COR-L47 (cell line): ENCODE measurements at places on chromosomes 2 and 18.
A peak's percentile ranks its signal among the peaks of the same experiment; 100 is the strongest.

- DNase-seq = no peak
Observed at GRCh38 chr2:80113399-80113798, 191.2 kb downstream of the LRRTM1 start.

DNA sequence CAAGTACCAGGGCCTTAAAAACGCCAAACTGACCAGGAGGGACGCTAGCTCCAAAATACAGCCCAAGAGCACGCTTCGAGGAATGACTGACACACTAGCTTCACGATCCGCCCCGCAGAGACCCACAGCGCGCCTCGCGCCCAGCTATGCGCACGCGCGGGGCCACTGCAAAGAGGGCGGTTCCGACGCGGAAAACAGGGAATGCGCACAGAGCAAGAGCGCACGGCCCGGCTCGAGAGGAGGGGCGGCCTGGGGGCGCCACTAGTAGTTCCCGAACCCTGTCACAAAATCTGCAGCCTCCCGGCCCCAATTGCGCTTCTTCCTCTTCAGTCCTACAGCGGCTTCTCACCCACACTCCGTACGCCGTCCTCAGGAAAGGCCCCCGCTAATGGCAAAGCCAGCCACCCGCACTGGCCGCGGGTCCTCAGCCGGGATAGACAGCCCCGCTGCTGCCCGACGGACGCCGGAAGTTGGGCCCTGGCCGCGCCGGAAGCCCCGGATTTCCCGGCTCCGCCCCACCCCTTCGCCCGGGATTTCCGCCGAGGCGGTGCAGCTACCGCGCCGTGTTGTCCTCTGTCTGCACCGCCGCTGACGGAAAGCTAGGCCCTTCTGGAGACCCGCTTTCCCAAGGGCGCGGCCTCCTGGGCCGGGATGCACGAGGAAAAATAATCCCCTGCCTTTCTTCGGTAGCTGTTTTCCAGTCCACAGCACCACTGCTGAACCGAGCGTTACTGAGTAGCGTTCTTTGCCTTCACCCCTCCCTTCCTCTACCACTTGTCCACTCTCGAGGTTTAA is at the start of gene HDHD2:
TSS of gene HDHD2 (minus strand) at position 472 of the 795 bp plus-strand sequence. CDS start 14,061 bp downstream, outside the sequence.
- DNase-seq = peak; percentile 88

- DNase-seq = no peak
Observed at GRCh38 chr2:218187296-218188015, 20.7 kb upstream of the CXCR1 start.

DNA sequence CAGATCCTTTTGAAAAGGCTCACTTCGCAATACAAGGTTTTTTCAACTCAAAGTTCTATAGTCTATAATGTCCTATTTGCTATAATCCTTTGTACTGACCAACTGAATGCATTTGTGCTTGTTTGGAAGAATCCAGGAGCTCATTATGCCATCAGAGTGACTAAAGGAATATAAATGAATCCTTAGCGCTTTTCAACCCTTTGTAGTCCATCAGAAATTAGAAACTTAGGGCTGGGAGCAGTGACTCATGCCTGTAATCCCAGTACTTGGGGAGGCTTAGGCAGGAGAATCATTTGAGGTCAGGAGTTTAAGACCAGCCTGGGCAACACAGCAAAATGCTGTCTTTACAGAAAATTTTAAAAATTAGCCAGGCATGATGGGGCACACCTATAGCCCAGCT is 330.2 kb upstream of the CHAC2 start:
- DNase-seq = no peak

DNA sequence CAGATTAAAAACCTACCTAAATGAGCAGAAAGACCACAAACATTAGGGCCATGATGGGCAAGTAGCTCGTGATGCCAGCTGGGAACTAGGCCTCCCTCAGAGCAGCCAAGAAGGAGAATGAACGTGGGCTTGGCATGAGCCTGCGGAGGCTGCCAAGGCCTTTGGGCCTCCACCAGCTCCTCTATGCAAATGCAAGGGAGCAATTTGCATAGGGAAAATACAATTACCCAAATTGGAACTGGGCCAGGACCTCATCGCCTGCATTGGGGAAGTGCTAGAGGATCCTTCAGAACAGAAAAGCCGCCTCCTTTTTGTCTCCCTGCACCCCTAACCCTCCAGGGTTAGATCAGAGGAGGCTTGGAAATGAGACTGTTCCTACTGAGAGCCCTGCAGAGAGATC is 326.4 kb downstream of the SMAD2 start:
- peak; percentile 23 for DNase-seq

- no peak for DNase-seq
Observed at GRCh38 chr18:74123200-74123599, 24.4 kb downstream of the FBXO15 start.

DNA sequence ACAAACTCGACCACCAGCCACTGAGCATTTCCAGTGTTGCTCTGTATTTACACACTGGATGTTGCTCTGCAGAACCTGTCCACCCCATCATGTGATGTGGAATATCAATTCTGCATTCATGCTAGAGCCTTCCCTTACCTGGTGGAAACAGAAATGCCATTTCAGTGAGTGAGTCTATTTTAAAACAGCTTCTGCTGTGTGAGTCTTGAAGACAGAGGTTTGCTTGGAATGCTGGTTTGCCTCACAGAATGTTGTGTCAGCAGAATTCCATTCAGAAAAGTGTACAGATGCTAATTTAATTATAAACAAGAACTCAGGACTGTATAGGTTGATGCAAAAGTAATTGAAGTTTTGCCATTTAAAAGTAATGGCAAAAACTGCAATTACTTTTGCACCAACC is 118.3 kb downstream of the MAP3K20 start:
- no peak for DNase-seq
